ENCODE measurements at places on chromosomes 7 and 10.

- DNase-seq, result no peak
Measured at GRCh38 chr10:99648717-99649116, 10.6 kb upstream of the ENTPD7 start.

- DNase-seq, result no peak
Measured at GRCh38 chr10:11224792-11225416, 207.2 kb downstream of the CELF2 start.

DNA sequence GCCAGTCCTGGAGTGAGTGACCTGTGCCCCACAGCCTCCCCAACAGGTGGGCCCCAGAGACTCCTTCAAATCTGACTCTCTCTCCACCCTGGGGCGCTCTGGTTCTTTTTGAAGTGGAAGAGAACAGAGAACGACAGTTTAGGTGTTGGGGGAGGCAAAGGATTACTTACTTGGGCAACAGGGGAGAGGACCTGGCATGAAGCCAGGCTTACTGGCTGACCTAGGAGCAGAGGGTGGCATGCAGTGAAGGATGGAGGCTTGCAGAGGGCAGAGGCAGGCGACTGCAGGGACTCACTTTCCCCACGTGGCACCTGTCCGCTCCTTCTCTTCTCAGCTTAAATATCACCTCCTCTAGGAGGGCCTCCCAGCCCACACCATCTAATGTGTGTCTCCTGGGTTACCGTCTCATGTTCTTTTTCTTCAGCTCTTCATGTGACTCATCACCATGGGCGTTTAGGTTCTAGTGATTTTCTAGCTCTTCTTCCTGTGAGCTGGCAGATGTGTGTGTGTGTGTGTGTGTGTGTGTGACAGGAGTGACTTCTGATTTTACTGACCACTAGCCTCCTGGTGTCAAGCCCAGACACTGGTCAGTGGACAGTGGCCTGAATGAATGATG, 15.5 kb downstream of the LZTS2 start:
- no peak for DNase-seq

- no peak for DNase-seq
Measured at GRCh38 chr7:95467912-95468607, 17.7 kb upstream of the ASB4 start.

- DNase-seq, result peak; percentile 49
Measured at GRCh38 chr10:104308439-104308903, 29.8 kb downstream of the ITPRIP start.

GRCh38 chr10:89043052-89043451, 52.5 kb downstream of the FAS start:
- DNase-seq, result no peak

- DNase-seq, result no peak
Measured at GRCh38 chr7:133645884-133646391, 393.1 kb downstream of the EXOC4 start.

- no peak for DNase-seq
Measured at GRCh38 chr7:41425926-41426325, 277.0 kb downstream of the INHBA start.

- DNase-seq, result no peak
Measured at GRCh38 chr7:16025696-16026095, 339.2 kb upstream of the MEOX2 start.

DNA sequence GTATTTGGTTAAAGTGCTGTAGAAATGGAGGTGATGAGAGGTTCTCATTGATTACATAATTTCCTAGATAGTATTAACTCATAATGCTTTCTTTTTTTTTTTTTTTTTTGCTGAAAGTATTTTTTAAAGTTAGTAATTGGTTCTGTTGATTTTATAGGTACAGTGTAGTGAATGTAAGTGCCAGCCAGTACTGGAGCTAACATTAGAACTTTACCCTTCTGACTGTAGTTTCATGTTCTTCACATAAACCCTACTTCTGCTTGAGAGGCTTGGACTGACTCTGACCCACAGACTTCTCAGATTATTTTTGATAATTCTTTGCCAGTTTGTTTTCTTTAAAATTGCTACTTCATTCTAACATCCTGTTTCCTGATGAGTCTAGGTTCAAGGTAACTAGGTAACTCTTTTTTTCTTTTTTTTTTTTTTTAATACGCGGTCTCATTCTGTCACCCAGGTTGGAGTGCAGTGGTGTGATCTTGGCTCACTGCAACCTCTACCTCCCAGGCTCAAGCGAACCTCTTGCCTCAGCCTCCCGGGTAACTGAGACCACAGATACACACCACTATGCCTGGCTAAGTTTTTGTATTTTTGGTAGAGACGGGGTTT, 92.2 kb upstream of the OIT3 start:
- DNase-seq, result peak; percentile 1

DNA sequence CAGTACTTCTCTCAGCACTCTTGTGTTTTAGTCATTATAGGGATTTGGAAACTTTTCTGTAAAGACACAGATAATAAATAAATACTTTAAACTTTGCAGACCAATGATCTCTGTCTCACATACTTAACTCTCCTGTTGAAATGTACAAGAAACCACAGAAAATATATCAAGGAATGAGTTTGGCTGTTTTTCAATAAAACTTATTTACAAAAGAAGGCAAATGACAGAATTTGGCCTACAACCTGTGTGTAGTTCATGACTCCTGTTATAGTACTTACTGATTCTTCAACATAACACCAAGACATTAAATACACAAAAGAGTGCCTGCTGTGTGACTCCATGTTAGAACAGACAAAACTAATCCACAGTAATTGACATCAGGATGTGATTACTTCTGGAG, 510.0 kb upstream of the PHF14 start:
- no peak for DNase-seq

DNA sequence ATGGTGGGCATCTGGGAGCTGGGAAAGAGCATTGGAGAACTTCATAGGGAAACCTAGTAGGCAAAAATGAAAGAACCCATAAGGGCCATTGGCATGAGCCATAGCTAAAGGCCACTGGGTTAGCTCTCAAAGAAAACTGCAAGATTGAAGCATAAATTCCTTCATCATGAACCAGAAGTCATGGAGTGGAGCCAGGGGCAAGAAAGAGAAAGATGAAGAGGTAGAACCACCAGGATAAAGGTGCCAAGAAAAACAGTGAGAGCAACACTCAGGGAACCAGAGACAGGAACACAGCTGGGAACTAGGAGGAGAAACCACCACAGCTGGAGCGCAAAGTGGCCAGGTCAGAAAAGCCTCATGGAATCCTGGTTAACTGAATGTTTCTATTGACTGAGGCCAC, 11.5 kb upstream of the SGMS1 start:
- no peak for DNase-seq

DNA sequence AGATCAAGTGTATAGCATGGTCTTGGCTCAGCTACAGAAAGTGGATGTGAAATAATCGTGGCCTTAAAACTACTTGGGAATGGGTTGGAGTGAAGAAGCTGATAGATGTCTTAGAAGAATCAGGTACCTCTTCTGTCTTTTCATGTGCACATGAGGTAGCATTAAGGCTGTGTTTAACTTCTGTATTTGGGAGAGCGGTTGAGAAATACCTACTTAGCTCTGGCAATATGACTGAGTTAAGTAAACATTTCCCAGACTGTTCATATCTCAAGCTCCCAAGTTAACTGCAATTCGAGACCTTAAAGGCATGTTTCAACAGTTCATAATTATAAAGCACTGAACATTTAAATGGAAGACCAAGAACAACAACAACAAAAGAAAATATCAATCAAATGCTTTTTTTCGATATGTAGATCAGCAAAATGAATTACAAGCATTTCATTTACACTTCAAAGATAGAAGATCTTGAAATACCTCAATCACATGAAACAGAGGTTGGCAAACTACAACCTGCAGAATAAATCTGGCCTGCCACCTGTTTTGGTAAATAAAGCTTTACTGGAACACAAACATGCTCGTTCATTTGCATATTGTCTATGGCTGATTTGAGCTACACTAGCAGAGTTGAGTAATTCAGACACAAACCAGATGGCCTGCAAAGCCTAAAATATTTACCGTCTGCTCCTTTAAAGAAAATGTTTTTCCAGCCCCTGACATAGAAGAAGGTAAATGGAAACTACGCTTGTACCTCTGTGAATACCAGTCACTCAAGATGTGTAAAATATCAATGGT, 337.1 kb upstream of the GLI3 start:
- no peak for DNase-seq

- DNase-seq, result no peak
Measured at GRCh38 chr7:134084488-134085144, 42.5 kb upstream of the LRGUK start.

DNA sequence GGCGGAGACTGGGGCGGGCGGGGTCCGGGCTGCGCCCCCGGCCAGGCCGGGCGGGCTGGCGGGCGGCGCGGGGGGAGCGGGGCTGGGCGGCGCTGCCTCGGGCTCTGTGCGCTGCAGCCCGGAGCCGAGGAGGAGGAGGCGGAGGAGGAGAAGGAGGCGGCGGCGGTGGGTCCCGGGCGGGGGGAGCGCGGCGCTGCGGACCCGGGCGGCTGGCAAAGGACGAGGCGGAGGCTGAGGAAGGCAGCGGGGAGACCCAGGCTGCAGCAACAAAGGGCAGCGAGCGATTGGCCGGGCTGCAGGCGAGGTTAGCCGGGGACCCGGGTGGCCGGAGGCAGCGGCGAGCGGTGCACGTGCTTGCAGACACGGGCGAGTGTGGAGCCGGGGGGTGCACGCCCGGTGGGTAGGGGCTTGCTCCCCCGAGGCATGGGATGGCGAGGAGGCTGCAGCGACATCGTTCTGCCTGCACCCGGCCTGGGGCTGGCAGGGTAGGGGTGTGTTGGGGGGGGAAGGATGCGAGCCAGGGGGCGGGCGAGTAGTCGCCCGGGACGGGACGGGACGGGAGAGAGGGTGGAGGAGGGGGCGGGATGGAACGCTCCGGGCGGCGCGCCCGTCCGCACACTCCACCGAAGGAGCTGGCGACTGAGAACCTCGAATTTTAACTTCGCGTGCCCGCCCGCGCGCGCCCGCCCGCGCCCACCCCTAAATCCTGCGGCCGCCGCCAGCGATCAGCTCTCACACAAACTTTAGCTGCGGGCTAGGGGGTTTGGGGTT, 844 bp upstream of the KAT6B start:
- DNase-seq, result peak; percentile 54

GRCh38 chr7:143447466-143447865, 4.2 kb downstream of the TAS2R60 start:
- DNase-seq, result no peak

GRCh38 chr10:116274064-116274904, 1.3 kb upstream of the GFRA1 start:
- DNase-seq, result no peak

- no peak for DNase-seq
Measured at GRCh38 chr7:50565977-50566376, 772 bp upstream of the DDC start.

DNA sequence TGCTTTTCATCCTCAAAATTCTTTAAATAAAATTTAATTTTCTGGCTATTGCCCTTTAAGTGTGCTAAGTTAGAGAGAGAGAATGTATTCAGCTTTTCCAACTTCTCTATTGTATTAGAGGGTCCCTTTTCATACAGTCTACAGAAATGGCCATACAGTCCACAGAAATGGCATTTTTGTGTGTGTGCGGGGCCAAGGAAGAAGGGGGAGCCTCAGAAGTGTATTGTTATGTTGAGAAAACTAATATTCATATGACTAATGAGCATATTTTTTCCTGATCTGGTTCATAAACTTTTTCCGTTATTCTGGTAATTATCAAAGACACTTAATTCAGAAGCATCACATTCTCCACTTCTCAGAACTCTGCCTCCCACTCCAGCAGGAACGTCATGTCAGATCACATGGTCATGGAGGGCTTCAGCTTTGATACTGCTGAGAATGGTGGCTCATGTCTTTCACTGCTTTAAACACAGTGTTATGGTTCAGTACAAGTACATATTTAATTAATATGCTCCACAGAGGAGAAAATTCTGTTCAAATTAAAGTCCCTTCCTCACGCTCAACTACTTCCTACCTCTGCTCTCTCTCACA, 37.1 kb downstream of the ELMO1 start:
- no peak for DNase-seq

DNA sequence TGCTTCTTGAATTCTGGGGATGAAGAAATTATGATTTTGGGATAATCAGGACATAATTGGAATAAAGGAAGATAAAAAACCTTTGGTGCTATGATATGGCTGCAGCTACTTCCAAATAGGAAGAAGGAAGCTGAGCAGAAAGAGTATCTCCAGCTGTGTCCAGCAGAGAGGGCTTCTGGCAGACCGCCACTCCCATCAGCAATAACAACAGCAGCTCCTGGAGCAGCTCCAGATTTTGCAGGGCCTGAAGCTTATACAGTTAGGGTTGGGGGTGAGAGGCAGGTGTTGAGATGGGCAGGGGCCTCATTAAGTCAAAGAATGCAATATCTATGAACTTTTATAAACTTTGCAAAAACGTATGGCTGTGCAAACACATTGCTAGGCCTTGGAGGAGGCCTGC, 62.3 kb downstream of the C10orf120 start:
- no peak for DNase-seq

GRCh38 chr7:11665357-11665756, 166.6 kb downstream of the THSD7A start:
- no peak for DNase-seq

GRCh38 chr10:69685802-69686585, 55.9 kb downstream of the FAM241B start:
- DNase-seq, result no peak

DNA sequence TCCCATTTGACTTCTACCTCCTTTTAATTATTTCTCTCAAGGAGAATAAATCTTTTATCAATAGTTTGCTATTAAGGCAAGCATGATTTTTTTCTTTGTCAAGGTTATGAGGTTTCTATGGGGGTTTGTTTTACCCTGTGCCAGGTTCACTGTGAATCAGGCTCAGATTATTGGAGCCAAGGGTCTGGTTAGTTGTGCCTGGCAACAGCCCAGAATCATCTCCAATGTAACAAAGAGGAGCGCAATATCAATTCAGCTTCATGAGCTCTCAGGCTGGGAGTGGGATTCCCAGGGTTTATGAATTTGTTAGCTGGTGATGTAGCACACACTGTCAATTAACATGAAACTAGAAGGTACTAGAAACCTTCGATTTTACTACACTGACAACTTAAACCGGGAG, 73.2 kb downstream of the AASS start:
- no peak for DNase-seq

GRCh38 chr7:149887311-149887710, 13.5 kb downstream of the ATP6V0E2 start:
- no peak for DNase-seq

DNA sequence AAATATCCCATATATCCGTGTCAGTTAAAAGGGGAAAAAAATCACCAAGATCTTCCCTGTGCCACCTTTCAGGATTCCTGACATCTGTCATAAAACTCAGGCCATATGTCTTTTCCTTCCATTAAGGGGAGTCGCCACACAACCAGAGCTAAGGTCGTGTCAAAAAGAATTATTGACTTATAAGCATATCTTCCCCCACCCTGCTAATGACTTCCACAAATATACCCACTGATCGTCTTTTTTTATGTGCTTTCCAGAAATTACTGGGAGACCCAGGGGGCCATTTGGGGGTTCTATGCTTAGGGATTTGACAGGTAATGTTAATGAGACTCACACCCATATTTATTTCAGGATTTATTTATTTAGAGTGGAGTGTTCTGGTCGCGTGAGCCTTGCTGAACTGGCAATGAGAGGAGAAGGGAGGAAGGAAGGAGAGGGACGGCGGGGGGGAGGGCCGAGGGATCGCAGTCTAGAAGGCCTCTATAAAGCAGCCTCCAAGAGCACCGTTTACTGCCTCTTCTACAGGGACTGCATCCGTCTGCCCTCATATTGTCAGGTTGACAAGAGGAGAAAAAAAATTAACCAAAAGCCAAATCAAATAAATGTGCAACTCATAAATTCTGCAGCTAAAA, 135.7 kb upstream of the MGMT start:
- DNase-seq, result no peak

All from central memory CD4-positive, alpha-beta T cell (primary cell).